Activated naive CD8-positive, alpha-beta T cell treated with anti-CD3 and anti-CD28 coated beads, Interleukin-2, amount 50 U/mL, for 16 hours (primary cell): ENCODE measurements at places on chromosomes 2 and 18.

DNA sequence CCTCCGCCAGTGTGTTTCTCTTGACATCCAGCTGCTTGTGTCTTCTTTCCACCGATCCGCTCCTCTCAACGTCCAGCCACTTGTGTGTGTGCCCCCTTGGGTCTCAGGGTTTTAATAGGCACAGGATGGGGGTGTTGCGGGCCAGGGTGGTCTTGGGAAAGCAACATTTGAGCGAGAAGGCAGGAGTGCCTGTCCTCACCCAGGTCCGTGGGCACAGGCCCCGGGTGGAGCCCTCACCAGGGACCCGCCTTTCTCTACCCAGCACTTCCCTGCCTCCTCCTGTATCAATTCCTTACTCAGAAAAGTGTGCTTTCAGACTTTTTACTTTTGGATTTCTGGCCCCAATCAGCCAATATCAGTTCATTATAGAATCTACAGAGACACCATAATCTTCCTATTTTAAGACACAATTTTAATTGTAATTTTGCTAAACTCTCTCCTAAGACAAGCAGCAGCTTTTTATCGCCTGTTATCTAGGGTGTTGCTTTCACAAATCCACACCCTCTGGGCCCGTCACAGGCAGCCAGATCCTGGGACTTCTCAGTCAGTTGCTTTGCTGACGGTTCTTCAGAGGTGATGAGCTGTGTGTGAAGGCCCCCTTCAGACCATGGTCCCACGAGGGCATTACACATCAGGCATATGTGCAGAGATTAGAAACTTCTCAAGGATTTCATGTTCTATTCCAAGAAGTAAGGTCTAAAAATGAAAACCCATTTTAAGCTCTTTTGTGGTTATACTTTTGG lies 96.0 kb upstream of the FHL2 start:
- no peak for DNase-seq

- DNase-seq, result no peak
Measured at GRCh38 chr18:12085136-12085535, 8.5 kb upstream of the ANKRD62 start.

GRCh38 chr2:26838121-26838906 lies 9.6 kb upstream of the DPYSL5 start:
- DNase-seq, result no peak

DNA sequence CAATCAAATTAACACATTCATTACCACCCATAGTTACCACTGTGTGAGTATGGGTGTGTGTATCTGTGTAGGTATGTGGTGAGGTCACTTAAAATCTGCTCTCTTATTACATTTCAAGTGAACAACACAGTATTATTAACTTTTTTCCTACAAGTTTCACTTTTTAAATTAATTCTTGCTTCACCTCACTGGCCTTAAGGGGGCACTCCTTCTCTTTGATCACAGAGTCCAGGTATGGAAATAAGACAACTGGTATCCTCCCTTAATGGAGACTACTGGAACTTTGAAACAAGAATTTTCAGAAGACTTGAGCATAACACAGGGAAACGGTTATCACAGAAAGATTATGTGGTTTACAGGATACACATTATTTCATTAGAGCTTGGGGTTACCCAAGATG lies 255.8 kb downstream of the ASXL3 start:
- DNase-seq, result no peak

DNA sequence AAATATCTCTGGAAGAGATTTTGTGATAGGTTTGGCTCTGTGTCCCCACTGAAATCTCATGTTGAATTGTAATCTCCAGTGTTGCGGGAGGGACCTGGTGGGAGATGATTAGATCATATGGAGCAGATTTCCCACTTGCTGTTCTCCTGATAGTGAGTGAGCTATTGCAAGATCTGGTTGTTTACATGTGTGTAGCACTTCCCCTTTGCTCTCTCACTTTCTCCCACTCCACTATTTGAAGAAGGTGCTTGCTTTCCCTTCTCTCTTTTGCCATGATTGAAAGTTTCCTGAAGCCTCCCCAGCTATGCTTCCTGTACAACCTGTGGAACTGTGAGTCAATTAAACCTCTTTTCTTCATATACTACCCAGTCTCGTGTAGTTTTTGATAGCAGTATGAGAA lies 97.0 kb upstream of the FN1 start:
- DNase-seq, result no peak

DNA sequence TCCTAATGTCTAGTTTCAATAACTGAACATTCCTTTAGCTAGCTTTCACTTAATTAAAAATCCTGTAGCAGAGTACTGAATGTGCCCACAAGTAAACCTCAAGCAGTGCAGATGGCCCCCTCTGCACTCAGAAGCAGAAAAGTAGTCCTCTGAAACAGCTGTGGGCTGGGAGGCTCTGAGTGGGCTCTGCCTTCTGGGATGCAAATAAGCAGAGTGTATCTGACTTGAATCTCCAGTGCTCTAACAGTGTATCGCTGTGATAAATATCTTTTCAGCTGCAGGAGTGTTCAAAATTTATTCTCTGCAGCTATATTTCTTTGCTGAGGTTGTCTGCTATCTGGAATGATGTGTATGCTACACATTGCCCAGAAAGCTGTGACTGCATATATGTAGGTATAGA lies 44.8 kb upstream of the SYT4 start:
- DNase-seq, result no peak

DNA sequence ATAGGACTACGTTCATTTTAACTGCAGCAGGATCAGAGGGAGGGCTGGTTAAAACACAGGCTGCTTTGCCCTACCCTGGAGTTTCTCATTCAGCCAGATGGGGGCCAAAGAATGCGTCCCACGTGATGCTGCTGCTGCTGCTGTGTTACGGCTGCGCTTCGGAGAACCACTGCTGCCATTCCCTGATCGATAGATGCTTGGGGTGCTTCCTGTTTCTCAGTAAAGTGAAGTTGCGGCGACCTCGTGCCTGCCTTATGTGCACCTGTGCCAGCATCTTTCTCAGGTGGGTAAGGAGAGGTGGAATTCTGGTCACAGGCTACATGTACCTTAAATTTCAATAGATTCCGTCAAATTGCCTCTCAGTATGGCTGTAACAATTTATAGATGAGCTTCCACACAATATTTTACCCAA lies 24.7 kb upstream of the TOGARAM2 start:
- DNase-seq, result peak; percentile 19

GRCh38 chr2:168345601-168346000 lies 98.2 kb upstream of the STK39 start:
- no peak for DNase-seq

DNA sequence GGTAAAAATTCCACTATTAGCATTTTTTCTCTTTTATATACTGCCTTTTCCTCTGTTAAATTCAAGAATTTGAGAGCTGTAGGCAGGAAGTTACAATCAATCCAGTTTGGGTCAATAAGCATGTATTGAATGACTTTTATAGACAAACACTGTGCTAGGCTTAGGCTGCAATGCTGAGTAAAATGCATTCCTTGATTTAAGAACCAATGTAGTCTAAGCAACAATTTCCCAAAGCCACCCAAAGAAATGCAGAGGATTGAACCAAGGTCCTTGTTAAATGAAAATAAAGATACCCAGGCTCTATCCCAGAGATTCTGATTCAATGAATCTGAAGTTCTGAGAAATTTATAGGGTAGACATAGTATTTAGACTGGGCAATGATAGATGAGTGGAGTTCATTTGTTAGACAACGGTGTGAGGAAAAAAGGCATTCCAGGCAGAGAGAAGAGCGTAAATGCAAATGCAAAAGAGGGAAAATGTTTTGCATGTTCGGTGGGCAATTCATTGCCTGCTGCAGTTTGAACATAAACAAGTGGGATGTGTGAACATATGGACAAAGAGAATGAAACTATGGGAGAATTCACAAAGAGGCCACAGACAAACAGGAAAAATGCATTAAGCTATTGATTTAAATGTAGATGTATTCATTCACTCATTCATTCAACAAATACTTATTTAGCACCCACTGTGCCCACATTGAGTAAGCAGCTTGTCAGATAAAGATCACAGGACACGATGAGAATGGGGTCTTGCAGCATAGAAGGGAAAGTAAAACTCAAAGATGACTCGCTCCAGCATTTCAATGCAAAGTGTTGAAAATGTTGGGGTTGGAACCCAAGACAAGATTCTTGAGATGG lies 107.1 kb downstream of the EVA1A start:
- DNase-seq, result no peak

DNA sequence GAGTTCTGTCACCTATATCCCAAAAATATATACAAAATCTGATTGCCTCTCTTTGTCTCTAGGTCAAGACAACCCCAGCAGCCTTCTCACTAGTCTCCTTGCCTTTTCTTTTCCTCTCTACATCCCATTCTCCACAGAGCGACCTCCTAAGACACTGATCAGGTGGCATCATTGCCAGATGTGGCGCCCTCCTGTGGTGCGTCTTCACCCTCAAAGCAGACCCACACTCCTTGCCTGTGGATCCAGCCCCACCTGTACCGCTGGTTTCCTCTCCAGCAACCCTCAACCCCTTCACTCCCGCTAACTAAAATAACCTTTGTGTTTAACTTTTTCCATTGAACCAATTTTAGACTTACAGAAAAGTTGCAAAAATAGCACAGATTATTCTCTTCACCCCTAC lies 273.3 kb downstream of the GLI2 start:
- no peak for DNase-seq

- no peak for DNase-seq
Measured at GRCh38 chr2:56540916-56541315, 357.1 kb downstream of the CCDC85A start.
